Lung microvascular endothelial cell (primary cell): ENCODE measurements at places on chromosomes 6 and 20. TPM values are rescaled to one million over a fixed set of nuclear protein-coding genes. Genes with fewer than 3 reads are reported as not detected.
A peak's percentile ranks its signal among the peaks of the same experiment; 100 is the strongest.

The OLIG3 gene
- total RNA-seq, result not detected in 2 replicates

The HLA-DMA gene
- 0.20 and 0.44 TPM in 2 replicates for total RNA-seq

The VGLL2 gene
- total RNA-seq, result not detected in 2 replicates

The WFDC5 gene
- total RNA-seq, result not detected in 2 replicates

The PRDM1 gene
- 0.40 and 1.3 TPM in 2 replicates for total RNA-seq

The OTOR gene
- not detected in 2 replicates for total RNA-seq

The RBPJL gene
- total RNA-seq, result not detected in 2 replicates

The FARS2 gene
- 21.4 and 22.0 TPM in 2 replicates for total RNA-seq

The SRSF12 gene
- under 0.01 TPM in 1 of 2 replicates, not detected in the other for total RNA-seq

The ETV7 gene
- 0.22 TPM in 1 of 2 replicates, not detected in the other for total RNA-seq

The NHLRC1 gene
- 0.65 and 0.99 TPM in 2 replicates for total RNA-seq

The CFAP61 gene
- total RNA-seq, result not detected in 2 replicates

GRCh38 chr6:89602166-89602565 is 36.4 kb downstream of the LYRM2 start:
- no peak for DNase-seq

DNA sequence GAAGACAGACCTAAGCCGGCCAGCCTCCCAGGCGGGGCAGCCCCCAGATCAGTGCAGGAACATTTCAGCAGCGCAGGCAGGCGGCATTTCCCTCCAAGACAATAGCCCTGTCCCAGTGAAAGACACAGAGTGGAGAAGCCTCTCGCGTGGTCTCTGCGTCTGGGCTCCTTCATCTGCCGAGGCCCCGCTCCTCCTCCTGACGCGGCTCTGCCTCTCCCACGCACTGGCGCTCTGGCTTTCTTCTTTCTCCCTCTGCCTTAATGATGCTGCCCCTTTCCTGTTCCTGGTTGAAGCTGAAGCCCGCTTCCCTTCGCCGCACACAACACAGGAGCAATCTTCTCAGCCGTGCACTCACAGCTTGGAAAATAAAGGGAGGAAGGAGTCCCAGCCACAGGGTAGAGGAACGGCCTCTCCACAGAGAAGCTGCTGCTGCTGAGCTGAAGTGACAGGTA is 347.5 kb downstream of the CDH4 start:
- no peak for DNase-seq

GRCh38 chr20:37205130-37205529 is 25.8 kb upstream of the MROH8 start:
- no peak for DNase-seq

DNA sequence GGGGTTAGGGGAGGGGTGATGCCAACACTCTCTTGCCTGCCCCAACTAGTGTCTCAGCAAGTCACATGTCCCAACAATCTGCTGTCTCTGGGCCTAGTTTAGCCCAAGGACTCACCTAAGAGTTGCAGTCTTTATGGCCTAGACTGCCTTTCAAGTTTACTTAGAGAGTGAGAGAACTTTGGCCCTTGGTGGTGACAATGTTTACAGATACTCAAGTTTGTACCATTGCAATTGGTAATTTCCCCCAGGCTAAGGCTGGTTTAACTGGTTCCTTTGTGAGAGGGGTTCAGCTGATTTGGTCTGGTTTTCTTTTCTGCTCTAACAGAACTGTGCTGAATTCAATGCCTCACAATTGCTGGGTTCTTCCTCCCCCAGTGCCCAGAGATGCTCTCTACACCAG is 1279.9 kb upstream of the EYS start:
- no peak for DNase-seq

- no peak for DNase-seq
These were observed 975.9 kb downstream of the KIF16B start for GRCh38 chr20:15597306-15597705.

DNA sequence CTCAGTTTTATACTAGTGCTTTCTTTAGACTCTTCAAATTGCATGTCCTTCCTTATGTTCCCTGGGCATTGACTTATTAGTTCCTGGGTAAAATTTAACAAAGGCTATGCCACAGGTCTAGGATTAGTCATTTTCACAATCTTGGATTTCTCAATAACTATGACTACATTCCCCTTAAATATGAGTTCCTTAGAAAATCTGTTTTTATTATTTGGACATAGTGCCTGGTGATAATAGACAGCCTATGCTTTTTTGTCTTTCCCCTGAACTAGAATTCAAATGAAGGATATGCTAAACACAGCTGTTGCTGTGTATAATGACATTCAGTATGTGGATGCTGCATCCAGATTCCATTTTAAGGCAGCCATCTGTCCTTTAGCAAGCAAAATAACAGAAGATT is 1252.8 kb upstream of the GJE1 start:
- DNase-seq, result no peak

- DNase-seq, result no peak
These were observed 132.6 kb upstream of the MTHFD1L start for GRCh38 chr6:150732765-150733539.

GRCh38 chr6:128327890-128328289 is 192.5 kb downstream of the PTPRK start:
- peak; percentile 53 for DNase-seq

DNA sequence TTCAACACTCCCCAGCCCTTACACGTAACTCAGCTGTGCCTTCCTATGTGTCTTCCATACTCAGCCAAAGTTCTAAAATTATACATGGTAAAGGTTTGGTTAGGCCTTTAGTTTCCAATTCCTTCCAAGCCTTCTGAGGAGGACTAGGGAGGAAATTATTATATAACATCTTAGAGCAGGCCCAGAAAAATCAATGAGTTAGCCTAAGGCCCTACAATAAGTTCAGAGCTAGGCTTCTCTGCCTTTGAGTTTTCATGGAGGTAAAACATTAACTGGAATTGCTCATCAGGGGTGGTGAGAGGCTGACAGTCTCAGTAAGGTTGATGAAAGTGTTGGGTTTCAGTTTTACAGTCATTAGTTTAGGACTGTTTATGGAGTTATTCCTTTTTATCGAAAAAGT is 286.0 kb downstream of the ADGB start:
- DNase-seq, result no peak

- no peak for DNase-seq
These were observed 174.8 kb downstream of the CDH26 start for GRCh38 chr20:60132827-60133670.

DNA sequence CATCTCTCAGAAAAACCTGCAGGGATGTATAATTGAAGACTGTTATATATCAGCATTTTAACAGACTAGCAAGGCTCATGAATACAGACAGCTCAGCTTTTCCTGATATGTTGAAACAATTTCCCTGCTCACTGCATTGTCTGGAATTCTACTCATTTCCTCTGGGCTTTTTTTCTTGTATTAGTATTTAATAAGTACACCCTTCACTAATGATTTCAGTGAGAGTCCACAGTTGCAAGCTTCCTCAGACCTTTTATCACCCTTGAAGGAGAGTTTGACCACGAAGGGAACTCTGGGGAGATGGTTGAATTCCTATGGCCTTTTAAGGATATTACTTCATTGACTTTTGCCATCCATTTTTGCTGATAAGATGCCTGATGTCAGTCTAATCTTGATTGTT is 248.7 kb downstream of the ADGB start:
- DNase-seq, result peak; percentile 41

DNA sequence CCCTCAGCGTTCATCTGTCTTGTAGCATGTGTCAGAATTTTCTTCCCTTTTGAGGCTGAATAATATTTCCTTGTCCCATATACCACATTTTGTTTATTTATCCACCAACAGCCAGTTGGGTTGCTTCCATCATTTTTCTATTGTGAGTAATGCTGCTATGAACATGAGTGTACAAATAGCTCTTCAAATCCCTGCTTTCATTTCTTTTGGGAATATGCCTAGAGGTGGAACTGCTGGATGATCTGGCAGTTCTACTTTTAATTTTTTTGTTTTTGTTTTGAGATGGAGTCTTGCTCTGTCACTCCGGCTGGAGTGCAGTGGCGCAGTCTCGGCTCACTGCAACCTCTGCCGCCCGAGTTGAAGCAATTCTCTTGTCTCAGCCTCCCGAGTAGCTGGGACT is 64.7 kb downstream of the SASH1 start:
- peak; percentile 95 for DNase-seq

DNA sequence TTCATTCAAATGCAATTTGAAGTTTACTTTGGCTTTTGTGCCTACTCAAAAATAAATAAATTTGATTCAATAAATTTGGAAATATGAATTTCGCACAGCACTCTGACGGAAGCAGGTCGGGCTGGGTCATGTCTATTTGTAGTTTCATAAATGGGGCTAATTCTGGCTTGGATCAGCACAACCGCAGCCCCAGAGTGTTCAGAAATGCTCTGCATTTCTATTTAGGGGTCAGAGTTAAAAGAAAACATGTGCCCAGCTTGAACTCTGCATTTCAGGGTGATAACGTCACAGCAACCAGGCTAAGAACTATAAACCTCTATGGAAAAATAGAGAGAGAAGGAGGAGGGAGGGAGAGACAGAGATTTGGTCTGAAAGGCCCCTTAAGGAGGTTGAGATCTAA is 480.9 kb upstream of the NOX3 start:
- no peak for DNase-seq

DNA sequence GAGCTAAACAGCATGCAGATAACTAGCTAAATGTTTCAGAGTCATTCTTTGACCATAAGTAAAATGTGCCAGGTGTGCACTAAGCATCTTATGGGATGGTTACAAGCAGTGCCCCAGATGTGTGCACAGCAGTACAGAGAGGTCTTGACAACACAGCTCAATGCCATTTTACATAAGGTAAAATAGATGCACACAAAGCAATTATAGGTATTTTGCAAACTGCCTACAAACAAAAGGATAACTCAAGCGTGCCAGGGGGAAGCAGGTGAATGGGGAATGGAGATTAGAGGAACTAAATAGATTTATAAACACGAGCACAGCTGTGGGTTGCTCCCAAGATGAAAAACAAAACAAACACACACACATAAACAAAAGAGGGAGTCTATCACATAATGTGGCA is 64.8 kb downstream of the SLC2A10 start:
- no peak for DNase-seq

DNA sequence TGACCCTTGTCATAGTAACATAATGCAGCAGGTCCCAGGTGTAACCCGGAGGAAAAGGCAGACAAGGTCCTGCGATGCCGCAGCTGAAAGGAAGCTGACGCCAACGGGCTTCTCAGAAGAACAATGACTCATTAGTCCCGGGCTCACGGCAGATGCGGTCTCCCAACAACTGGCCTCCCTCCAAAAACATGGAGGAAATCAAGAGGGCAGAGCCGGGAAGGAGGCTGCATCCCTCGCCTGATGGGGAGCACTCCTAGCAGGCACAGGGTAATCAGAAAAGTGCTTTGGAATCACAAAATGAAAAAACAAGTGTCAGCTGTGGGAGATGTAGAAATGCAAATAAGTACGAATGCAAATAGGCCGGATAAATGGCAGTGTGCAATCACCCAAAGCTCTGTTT is 165.2 kb upstream of the AGPAT4 start:
- peak; percentile 77 for DNase-seq

DNA sequence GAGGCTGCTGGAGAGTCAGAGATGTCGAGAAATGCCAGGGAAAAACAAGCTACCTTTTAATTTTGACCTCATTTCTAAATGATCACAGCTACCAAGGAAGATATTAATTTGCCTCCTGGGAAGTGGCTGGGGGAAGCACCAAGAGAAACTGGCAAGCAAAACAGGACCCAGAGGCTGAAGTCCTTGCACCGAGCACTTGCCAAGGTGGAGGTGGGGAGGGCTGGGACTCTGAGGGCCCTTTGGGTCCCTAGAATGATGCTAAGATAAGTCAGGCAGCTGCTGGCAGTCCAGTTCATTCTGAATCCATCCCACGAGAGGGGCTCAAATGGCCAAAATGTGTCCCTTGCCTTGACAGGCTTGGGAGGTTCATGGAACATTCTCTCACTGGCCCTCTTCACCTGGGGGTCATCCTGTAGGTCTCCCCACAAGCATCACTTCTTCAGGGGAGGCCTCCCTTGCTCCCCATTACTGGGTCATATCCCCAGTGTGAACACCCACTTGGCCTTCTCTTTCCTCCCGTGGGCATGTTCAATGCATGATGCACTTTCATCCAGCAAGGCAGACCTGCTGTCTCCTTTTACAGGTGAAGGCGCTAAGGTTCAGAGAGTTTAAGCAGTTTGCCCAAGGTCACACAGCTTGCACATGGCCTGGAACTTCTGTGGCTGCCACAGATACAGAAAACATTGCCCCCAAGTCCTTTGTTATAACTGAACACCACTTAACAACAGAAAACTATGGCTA is 39.1 kb upstream of the BLCAP start:
- DNase-seq, result no peak

DNA sequence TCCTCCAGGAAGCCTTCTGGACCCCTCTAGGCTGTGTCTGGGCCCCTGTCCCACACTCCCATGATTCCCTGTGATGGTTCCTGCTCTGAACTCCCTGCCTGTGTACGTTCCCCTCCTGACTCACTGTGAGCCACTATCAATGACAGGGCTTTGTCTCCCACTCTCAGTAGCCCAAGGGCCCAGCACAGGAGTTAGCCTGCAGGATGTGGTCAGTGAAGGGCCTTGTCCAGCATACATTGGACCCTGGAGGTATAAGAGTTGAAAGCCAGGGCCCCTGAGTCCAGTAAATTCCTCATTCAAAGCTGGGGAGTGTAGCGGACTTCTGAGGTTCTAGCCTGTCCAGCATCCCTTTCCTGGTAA is 19.0 kb downstream of the ZBP1 start:
- no peak for DNase-seq

GRCh38 chr6:13053006-13053461 is 275.3 kb downstream of the TBC1D7 start:
- no peak for DNase-seq

GRCh38 chr20:32993496-32994050 is 10.7 kb downstream of the SUN5 start:
- no peak for DNase-seq
